Natural killer cell treated with Interleukin-12 subunit alpha and Interleukin-12 subunit beta and Interleukin-15 and Interleukin-18, amount 100 ng/mL, for 72 hours (primary cell): ENCODE measurements at places on chromosomes 2 and 18. TPM values are rescaled to one million over a fixed set of nuclear protein-coding genes. Genes with fewer than 3 reads are reported as not detected.

The CACNB4 gene
- total RNA-seq, result 0.64 TPM

The ID2 gene
- 247 TPM for total RNA-seq

The DHX57 gene
- 17.5 TPM for total RNA-seq

The WNT10A gene
- not detected for total RNA-seq

The RSAD2 gene
- 2.2 TPM for total RNA-seq
